ENCODE measurements at places on chromosomes 6 and 20.

- DNase-seq = no peak
Measured at GRCh38 chr6:8000188-8000596, 64.0 kb downstream of the BLOC1S5 start.

- DNase-seq = no peak
Measured at GRCh38 chr20:22366631-22367030, 217.7 kb downstream of the FOXA2 start.

DNA sequence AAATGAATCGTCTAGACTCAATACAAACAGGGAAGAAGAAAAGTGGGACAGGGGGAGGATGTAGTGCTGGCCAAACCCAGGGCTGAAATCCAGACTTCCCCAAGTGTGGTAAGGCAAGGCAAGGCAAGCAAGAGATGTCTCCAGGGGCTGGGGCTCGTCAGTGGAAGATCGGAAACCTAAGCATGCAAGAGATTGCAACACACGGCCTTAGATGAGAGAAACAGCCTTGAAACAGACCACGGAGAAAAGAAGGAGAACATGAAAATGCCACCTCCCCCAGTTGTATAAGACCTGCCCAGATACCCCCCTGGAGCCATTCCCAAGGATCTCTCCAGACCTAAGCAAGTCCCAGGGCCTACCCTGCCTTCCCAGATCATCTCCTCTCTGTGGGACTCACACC is 20.0 kb downstream of the VEGFA start:
- DNase-seq = no peak

DNA sequence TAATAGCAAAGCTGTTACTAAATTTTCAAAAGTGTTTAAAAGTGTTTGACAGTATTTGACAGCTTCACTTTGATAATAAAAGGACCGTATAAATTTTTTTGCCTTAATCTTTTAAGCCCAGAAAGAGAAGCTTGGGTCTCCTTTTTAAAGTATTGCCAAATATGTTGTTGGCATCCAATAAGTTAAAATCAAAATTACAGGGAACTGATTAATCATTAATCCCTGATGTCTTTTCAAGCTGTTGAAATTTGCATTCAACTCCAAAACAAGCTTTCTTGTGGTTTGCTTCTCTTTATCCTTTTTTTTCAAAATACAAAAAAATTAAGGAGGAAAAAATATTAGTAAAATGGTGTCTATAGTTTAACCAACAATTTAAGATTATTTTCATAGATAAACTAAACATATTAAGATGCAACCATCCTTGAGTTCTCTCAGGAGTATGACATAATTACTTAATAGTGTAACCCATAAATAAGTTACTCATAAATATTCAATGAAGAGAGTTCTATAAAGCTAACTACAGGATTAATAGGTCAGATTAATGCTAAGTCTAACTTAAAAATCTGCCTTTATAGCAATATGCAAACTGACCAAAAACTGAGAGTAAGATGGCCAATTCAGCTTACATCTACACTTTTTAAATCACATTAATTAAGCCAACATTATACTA is 27.0 kb upstream of the CALHM6 start:
- DNase-seq = no peak

DNA sequence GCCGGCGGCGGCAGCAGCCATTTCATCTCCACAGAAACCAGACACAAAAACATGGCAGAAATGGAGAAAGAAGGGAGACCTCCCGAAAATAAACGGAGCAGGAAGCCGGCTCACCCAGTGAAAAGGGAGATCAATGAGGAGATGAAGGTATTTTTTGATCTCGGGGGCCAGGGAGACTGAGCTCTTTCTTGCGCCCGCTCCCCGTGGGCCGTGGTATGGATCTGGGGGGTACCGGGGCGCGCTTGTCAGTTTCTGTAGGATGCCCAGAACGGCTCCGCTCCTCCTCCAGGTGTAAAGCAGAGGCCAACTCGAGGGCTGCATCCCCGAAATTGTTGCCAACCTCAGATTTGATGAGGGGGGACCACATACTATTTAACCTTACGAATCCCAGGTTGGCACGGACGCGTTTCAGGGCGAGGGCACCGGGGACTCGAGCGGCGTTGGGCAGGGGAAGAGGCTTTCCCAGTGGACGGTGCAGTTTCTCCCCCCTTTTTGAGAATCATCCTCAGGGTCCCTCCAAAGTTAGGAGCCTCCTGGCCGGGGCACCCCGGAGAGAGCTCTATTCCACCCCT is 735 bp downstream of the SOBP start:
- no peak for DNase-seq

GRCh38 chr6:139534472-139535115 is 160.1 kb upstream of the CITED2 start:
- DNase-seq = no peak

DNA sequence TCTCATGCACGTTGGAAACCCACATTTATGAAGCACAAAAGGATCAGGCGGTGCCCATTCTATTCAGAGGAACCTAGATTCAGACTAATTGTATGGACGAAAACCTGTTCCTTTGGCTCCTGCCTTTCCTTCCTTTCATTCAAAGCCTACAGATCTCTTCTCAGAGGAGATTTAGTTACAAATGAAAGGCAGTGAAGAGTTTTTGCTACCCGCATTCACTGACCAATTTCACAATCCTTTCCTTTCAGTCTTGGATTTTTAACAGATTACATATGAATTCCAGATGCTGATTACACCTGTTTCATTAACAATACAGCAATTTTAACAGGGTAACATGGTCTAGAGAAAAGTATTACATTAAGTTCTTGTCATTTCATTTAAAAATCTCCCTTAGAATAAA is 32.0 kb downstream of the TMEM242 start:
- no peak for DNase-seq

- DNase-seq = no peak
Measured at GRCh38 chr6:160950507-160950906, 41.1 kb upstream of the MAP3K4 start.

DNA sequence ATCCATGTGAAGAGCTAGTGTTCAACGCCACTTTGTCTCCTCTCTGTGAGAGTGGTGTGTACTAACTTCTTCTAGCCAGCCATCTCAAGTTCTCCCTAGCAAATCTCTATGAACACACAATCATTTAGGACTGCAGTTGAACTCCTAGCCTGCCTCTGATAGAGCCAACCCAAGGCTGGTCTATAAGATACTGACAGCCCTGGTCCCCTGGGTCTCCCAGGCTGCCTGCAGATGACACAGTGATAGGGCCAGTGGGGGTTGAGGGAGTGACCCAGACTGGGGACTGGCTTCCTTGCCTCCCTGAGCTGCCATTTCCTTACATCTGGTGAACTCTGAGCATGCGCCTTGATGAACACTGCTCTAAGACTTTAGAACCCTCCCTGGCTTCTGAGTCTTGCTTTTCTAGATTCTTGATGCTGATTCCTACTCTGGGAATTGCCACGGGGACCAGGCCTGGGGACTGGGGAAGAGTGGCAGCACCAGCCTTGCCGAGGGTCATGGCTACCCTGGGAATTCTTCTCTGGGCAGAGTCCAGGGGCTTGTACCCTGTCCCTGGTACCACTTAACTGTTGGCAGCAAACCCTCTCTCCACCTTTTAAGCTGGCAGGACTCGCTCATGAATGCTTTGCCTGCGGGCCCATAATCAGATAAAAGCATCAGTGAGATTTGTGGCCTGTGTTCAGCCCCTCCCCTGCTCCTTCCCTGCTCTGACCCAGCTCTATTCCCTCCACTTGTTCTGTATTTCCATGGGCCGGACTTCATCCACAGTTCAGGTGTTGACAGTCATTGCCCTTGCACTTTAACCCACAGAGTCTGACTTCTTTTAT is 130.8 kb upstream of the CHD6 start:
- no peak for DNase-seq

GRCh38 chr6:105644073-105644489 is 241.2 kb upstream of the PREP start:
- DNase-seq = no peak

All from smooth muscle cell of the brain vasculature (primary cell).